ENCODE measurements at places on chromosomes 7 and 10.

DNA sequence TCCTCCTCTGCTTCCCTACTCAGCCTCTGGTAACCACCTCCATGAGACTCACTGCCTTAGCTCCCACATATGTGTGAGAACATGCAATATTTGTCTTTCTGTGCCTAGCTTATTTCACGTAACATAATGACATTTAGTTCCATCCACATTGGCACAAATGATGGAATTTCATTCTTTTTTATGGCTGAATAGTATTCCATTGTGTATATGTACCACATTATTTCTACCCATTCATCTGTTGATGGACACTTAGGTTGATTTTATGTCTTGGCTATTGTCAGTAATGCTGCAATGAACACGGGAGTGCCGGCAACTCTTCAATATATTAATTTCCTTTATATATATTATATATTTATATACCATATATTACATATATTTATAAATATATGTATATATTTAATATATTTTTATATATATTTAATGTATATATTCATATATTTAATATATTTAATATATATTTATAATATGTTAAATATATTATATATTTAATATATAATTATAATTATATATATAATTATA, 1046.9 kb downstream of the DNAJB9 start:
- DNase-seq, result no peak

- DNase-seq, result no peak
These were observed 25.1 kb downstream of the ZMIZ1 start for GRCh38 chr10:79093658-79094411.

DNA sequence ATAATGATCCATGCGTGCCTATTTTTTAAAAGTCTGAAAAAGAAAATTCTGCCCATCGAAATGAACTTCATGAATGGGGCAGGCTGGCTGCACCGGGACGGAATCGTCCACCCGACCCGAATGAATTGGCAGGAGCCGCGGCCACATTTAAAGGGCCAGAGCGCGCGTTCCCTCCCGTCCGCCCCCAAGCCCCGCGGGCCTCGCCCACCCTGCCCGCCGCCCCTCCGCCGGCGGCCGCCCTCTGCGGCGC, 319 bp upstream of the GATA3 start:
- no peak for DNase-seq

GRCh38 chr10:79391231-79392019, 44.2 kb downstream of the PPIF start:
- no peak for DNase-seq

DNA sequence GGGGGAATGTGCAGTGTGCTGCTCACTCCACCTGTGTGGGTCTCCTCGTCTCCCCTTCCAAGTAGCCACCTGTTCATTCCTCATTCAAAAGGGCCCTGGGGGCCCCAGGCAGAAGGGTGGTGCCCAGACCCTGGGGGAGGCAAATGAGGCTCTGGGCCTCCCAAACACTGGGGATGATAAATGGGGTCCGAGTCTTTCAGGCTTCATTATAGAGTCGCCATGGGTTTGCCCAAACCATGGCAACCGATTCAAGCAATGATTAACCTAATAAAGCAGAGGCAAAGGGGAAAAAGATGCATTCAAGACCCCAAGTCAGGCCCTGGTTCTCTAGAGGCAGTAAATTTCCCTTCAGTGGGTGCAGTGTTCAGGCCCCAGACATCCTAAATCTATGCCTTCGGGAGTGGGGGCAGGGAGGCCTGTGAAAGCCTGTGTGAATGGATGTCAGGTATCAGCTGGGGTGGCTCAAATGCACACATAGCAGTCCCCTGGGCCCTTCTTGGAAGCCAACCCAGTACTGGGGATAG, 10.4 kb downstream of the NEUROG3 start:
- DNase-seq, result no peak

DNA sequence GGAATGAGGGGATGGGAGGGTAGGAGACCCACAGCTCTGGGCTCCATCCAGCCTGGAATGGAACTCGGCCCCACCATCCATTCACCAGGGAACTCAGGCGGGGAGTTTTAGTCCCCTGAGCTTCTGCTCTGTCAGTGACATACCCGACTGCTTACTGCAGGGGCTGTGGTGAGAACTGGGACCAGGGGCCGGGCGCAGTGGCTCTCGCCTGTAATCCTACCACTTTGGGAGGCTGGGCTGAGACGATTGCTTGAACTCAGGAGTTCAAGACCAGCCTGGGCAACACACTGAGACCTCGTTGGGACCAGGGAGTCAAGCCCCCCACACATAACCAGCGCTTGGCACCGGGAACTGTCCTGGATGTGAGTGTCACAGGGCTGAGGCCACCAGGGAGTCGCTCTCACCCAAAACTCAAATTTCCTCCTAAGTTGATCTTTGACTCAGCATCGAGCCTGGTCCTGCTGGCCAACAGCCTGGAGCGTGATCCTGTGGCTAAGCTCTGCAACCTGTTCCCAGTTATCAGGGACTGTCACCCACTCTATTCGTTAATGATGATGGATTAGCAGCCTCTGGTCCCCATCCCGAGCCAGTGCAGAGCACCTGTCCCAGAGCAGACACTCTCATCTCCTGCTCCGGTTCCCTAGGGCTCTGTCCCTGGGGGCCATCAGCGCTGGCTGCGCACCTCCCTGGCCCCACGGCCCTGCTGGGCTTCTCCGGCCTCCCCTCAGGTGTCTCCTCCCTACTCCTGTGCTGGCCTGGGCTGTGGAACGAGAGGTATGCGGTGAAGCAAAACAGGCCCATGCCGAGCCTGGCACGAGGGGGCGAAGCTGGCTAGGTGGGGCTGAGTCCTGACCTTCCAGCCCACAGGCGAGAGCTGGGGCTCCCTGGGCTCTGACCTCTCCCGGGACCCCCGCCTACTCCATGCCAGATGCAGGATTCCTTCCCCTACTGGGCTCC, 902 bp upstream of the CLDN15 start:
- DNase-seq, result no peak

DNA sequence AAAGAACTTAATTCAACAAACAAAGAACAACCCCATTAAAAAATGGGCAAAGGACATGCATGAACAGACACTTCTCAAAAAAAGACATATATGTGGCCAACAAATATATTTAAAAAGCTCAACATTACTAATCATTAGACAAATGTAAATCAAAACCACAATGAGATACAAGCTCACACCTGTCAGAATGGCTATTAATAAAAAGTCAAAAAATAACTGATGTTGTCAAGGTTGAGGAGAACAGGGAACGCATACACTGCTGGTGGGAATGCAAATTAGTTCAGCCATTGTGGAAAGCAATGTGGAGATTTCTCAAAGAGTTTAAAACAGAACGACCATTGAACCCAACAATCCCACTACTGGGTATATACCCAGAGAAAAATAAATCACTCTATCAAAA, 19.1 kb downstream of the ZFAND4 start:
- DNase-seq, result no peak

GRCh38 chr7:15439853-15440252, 122.0 kb downstream of the AGMO start:
- DNase-seq, result no peak

DNA sequence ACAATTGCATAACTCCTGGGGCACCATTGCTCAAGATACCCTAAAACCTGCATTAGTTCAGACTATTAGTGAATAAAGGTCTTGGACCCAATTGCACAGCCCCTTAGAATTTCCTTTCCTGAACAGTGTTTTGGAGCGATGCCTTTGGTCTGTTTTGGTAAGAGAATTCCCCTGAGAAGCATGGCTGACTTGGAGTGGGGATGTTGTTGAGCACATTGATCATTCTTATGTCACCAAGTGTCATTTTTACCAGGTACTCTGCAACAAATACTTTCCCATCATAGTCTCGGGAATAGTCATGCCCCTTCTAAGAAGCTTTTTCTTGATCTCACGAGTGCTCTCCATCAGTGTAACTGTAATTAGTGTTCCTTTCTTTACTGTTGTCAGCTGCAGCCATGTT, 229.7 kb downstream of the GFRA1 start:
- DNase-seq, result no peak

GRCh38 chr7:3486841-3487240, 185.8 kb downstream of the SDK1 start:
- DNase-seq, result no peak

- no peak for DNase-seq
These were observed 90.8 kb upstream of the KDM7A start for GRCh38 chr7:140267381-140268226.

GRCh38 chr10:124032971-124033886, 60.2 kb downstream of the CHST15 start:
- DNase-seq, result no peak

- DNase-seq, result no peak
These were observed 2.2 kb upstream of the LOXL4 start for GRCh38 chr10:98270073-98270740.

- DNase-seq, result no peak
These were observed 51.7 kb downstream of the HSPA12A start for GRCh38 chr10:116690356-116691322.

DNA sequence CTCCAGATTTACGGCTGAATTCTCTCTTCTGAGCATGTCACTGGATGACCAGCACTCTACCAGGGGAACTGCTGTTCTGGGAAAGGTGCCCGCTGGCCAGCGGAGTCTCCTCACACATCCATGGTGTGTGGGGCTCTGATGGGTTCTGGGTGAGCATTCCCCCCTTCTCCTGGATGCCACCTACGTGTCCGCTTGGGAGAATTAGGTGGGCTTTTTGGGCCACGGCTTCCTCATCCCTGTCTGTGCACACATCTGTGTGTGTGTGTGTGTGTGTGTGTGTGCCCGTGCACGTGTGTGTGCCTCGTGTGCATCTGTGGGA, 163.0 kb downstream of the DNAJB6 start:
- no peak for DNase-seq

DNA sequence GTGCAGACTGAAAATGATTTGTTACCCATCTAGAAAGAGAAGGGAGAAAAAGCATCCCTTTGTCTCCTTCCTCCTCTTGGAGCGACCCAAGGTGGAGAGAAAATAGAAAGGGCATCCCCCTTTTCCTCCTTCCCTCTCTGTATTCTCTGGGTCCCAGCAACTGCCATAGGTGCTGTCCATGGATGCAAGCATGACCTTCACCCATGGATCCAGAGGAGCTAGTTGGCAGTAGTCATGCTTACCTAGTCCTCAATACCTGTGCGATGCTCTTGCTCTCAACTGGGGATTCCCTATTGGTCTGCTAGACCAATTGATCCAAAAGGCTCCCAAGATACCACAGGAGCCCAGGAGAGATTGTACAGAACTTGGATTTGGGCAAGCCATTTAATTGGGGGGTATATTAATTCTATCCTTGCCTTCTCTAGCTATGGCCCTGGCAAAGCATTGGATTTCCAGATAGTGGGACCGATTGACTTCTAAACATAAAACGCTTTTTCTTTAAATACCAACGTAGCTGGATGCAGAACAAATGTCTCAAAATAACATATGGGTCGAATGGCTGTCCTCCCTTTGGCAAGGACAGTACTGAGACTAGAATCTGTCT, 547.8 kb upstream of the IGFBP3 start:
- no peak for DNase-seq

- DNase-seq, result no peak
These were observed 94.2 kb downstream of the NRBF2 start for GRCh38 chr10:63227207-63227895.

DNA sequence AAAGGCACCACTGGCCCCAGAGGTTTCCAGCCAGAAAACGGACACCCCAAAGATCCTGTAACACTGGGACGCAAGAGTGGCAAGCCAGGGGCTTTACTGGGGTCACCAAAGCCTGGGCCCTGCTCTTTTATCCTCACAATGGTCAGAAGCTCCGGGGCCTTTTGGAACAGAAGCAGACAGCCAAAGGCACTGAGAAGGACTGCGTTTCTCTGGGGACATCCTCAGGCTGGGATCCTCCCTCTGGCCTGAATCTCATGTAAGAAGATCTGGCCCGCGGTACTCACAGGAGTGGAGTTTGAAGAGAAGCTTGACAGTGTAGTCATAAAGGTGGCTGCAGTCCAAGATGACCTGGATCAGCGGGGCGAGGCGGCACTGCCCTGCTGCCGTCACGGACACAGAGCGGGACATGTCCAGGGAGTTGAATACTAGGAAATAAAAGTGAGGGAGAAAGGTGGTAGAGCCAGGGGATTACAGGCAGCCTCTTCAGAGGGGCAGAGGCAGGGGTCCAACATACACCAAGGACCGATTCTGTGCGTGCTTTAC, 81.4 kb downstream of the SPDYE5 start:
- DNase-seq, result no peak

DNA sequence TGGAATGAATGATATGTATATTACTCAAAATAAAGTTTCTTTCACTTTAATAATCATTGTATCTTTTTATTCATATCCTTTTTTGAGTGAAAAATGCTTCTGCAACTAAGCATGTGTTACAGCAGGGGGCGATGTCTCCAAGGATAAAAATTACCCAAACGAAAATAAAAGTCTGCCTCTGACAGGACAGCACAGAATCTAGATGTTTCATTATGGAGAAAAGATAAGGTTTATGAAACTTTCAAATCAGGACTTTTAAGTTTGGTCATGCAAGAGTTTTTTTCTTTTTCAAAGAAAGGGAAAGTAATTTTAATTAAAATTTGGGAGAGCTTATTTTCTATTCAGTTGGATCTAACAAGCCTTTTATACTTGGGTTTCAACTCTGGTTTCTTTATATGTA, 48.4 kb downstream of the TES start:
- DNase-seq, result peak; percentile 86

GRCh38 chr7:3517344-3517743, 216.3 kb downstream of the SDK1 start:
- DNase-seq, result no peak

GRCh38 chr7:68304536-68304935, 1293.7 kb upstream of the AUTS2 start:
- no peak for DNase-seq

DNA sequence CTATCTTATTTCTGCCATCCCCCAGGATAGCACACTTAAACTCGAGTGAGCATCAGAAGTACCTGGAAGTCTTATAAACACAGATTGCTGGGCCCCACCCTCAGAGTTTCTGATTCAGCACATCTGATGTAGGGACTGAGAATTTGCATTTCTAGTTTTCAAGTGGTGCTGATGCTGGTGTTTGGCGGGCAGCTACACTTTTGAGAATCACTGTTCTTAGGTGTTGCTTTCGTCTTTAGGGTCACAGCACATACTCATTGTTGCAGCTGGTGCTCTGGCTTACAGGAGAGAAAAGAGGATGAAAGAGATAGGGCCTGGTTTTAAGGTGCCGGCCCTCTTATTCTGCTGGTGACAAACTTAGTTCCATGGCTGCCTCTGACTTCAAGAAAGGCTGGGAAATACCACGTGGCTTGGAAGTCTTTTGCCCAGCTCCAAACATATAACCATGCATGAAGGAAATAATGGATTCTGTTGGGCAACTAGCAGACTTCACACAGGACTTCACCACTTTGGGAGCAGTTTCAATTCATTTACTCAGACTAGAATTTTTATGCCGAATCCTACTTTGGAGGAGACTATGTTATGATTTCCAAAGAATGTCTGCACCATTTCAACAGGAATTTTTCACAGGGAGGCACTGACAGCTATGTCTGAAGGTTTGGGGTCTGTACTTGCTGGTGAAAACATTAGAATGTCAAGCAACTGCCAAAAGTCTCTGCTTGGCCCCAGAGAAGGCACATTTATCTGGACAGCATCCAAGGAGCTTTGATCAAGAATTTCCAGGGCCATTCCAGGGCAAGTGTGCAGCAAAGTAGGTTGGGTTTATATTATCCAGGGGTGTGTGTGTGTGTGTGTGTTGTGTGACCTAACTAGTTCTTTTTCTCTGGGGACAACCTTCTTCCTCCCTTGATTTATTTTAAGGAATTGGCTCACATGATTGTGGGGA, 6.9 kb upstream of the MINDY4 start:
- no peak for DNase-seq
